CD4-positive, alpha-beta T cell treated with Interleukin-15 for 4 hours (primary cell): ENCODE measurements at places on chromosomes 3 and 15.

- no peak for DNase-seq
These were observed 900 bp upstream of the EOMES start for GRCh38 chr3:27723001-27723445.

GRCh38 chr15:32888221-32888761 lies 170.5 kb downstream of the GREM1 start:
- no peak for DNase-seq

DNA sequence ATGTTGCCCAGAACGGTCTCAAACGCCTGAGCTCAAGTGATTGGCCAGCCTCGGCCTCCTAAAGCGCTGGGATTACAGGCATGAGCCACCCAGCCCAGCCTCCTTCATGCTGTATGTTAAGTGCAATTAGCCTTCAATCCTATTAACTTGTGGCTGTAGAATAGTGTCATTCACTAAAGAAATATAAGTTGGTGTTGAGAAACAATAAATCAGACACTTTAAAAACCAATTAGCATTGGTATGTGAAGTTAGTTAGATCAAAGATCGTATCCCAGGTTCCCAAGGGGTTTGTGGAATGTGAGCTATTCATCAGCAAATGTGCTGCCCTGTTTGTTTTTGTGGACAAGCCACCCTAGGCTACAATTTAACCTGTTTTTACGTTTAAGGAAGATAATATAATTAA lies 11.0 kb upstream of the PIK3CB start:
- no peak for DNase-seq

DNA sequence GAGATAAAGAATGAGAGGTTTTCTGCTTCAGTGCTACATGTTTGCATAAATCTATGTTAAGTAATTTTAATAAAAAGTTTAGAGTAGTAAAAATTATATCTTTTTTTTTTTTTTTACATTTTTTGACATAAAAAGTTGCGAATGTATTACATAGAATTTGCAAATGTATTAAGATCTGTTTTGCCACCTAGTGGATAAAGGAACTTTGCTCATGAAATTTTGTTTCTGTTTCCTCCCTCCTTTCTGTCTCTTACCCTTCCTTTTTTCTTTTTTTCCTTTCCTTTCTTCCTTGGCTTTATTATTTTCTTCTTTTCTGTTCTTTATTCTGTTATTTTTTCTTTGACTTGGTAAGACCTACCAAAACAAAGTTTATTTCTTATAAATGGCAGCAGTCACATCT lies 58.5 kb upstream of the UTS2B start:
- DNase-seq = no peak

DNA sequence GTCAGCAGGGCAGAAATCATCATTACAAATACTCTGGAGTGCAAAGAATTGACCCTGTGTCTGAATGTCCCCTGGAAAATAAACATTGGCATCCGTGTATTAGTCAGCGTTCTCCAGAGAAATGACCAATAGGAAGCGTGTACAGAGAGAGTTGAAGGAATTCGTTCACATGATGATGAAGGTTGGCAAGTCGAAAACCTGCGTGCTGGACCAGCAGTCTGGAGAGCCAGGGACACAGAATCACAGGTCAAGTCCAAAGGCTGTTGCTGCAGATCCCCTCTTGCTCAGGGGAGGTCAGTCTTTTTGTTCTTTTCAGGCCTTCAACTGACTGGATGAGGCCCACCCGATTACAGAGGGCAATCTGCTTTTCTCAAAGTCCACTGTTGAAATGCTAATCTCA lies 16.6 kb downstream of the GP9 start:
- no peak for DNase-seq

DNA sequence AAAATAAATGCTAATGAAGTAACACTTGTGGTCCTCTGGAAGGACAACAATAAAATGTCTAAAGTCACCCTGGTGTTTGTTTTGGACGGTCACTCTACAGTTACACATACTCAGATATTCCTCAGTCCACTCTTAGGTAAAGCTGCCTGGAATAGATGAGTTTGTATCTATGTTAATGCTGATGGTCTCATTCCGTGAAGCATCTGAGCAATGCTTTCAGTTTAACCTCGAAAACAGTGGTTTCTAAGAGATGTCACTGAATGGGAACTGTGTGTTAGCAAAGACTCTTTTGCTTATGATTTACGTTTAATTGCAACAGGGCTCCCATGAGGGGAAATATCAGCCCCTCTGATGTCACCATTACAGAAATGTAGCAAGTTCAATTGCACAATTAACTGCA lies 49.1 kb downstream of the FBN1 start:
- DNase-seq = no peak

GRCh38 chr15:63946524-63947065 lies 99.7 kb downstream of the DAPK2 start:
- no peak for DNase-seq

DNA sequence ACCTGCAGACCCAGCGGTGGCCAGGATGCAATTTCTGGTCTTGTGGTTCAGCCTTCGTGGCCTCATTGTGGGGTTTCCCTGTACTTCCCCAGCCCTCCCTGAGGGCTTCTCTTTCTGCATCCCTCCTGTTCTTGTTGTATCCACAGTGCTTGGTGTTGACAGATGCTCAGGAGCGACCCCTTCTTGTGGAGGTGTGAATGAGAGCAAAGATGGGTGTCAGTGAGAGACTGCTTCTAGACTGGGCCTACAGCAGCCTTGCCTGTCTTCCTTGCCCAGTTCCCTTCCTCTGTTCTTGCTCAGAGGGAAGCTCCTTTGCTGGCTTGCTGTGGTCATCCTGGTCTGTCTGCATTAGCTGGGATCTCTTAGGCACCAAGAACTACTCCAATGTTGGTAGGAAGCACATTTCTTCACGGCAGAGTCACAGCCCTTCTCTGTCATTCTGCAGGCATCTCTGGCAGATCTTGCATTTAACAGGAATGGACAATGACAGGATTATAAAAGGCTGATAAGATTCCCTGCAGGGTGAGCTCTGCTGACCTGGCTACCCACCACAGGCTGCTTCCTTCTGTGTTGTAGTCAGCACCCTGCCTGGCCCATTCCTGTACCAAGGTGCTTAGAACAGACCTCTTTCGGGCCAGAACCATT lies 317.8 kb upstream of the C2CD4B start:
- no peak for DNase-seq

GRCh38 chr3:127038466-127038865 lies 55.6 kb downstream of the PLXNA1 start:
- DNase-seq = no peak
